CD4-positive, alpha-beta memory T cell (primary cell): ENCODE measurements at places on chromosomes 16 and 17.

DNA sequence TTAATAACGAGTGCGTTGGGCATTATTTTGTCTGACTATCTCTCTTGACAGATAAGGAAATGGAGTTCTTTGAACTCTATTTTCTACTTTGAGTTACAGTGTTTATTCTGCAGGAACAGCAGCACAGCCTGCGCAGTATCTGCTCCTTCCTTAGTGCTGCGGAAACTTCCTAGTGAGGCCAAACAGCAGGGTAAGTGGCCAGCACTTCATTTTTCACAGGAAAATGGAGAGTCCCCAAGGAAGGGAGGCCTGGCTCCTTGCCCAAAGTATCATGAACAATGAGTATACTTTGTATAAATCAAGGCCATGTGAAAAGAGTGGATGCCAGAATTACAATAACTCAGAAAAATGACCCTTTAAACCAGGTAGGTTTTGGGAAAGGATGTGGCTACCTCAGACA is 140.6 kb downstream of the VPS53 start:
- DNase-seq, result no peak

GRCh38 chr17:9004132-9004960 is 17.0 kb upstream of the NTN1 start:
- DNase-seq, result no peak

GRCh38 chr16:83802554-83803205 is 5.1 kb upstream of the HSBP1 start:
- DNase-seq, result no peak

DNA sequence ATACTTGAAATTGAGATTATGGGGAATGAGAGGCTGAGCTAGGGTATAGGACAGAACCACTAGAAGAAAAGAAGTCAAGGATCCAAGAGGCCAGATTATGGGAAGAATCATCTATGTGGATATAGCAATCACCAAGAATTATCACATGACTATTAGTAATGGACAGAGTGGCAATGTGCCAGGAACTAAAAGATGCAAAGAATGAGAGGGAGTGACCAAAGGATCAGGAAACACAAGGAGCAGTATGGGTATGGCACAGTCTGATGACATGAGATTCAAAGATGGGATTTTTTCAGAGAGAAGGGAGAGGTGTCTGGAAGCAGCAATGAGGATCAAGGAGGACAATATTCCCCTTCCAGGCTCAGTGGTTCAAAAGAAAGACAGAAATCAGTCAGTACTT is 212.2 kb downstream of the AATF start:
- no peak for DNase-seq

- no peak for DNase-seq
Measured at GRCh38 chr16:89599451-89599858, 14.0 kb upstream of the DPEP1 start.

- DNase-seq, result no peak
Measured at GRCh38 chr17:73430165-73430680, 118.4 kb upstream of the CDC42EP4 start.

- DNase-seq, result no peak
Measured at GRCh38 chr16:66850115-66850815, 6.1 kb downstream of the CA7 start.

DNA sequence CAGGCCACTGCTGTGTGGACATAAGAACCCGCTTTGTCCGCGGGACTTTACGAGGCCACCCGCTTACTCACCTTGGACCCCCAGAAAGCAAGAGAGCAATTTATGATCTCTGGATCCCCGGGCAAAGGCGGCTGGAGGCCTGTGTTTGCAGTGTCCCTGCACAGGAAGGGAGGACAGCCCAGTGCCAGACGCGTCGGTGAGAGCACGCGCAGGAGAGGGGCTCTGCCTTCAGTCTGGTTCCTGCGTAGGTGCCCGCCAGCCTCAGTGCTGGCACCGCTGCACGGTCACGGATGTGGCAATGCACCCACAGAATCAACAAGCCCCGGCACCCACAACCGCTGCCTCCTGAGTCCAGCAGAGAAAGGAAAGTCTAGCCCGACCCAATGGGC is 248.4 kb downstream of the C16orf95 start:
- no peak for DNase-seq

- DNase-seq, result no peak
Measured at GRCh38 chr17:71535321-71535720, 585.5 kb upstream of the SOX9 start.

- no peak for DNase-seq
Measured at GRCh38 chr16:27312580-27313421, 973 bp upstream of the IL4R start.

DNA sequence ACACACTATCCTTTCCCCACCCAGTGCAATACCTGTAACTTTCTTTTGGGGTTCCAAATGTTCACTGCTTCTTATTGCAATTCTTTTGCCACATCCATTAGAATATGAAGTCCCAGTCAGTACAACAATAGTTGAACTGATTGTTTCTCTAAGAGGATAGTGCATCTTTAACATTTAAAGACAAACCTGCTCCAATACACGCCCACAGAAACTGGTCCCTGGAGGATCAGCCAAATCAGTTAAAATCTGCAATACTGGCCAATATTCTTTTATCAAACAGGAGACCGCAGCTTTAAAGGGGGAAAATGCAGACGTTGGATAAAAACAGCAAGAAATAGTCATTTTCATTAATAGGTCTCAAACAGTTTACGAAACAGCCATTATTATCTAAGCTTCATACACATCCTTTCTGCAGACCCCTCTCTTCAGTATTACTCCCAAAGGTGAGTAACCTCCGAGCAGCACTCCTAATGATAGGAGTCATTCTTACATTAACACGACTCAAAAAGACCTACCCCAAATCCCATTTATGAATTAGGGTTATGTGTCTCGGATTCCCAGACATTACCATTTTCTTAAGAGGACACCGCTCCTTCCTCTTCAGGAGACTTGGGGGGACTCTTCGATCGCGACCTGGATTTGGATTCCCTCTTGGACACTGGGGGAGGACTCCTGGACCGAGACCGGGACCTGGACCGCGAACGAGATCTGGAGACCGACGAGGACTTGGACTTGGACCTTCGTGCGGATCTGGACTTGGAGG is 1.4 kb downstream of the SRSF2 start:
- no peak for DNase-seq

GRCh38 chr16:46812781-46813540 is 18.0 kb downstream of the C16orf87 start:
- no peak for DNase-seq

DNA sequence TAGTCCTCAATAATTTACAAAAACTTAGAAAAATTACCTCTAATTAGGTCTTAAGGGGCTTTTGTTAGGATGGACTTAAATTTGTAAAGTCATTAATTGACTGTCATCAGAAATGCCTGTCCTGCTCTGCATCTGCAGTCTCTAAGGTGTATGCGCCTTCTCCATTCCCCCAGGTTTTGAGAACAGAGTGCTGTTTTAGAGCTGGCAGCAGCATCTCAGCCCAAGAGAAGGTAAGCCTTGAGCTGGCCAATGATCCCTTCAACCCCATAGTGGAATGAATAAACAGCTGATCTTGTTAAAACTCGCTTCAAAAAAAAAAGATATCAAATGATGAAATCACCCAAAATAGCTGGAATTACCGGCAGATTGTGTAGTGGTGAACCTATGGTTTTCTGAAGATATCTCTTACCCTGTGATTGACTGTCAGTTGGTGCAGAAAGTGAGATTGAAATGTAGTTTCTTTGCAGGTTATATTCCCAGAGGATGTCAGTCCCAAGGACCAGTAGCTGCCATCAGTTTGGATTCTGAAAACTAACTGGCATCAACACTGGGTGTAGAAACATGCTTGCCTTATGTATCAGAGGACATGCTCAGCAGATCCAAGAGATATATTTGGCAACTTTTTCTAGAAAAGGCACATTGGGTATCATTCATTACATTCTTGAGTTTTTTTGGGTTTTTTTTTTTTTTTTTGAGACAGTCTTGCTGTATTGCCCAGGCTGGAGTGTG is 25.7 kb downstream of the TRPV2 start:
- DNase-seq, result no peak

DNA sequence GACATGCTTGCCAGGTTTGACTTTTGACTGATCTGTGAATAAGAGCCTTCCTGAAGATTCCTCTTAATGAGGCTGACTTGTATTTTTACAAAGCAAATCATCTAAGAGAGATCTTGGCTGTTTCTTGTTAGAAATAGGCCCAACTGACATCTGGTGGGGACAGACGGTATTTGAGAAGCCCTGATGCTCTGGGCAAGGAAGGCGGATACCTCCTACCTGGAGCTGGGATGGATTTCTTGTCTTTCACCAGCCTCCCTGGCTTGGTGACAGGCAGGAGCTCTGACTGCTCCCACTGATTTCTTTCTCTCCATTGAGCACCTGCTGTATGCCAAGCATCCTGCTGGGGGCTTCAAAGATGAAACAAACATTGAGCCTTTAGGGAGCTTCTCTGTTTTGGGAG is 40.4 kb downstream of the AKAP1 start:
- no peak for DNase-seq

- peak; percentile 66 for DNase-seq
Measured at GRCh38 chr17:74923538-74924249, 379 bp upstream of the OTOP2 start.

GRCh38 chr17:27481327-27481726 is 25.1 kb downstream of the KSR1 start:
- peak; percentile 69 for DNase-seq

- peak; percentile 8 for DNase-seq
Measured at GRCh38 chr16:48347191-48347865, 37.9 kb downstream of the SIAH1 start.

- DNase-seq, result no peak
Measured at GRCh38 chr17:50853015-50853615, 13.0 kb downstream of the TOB1 start.

DNA sequence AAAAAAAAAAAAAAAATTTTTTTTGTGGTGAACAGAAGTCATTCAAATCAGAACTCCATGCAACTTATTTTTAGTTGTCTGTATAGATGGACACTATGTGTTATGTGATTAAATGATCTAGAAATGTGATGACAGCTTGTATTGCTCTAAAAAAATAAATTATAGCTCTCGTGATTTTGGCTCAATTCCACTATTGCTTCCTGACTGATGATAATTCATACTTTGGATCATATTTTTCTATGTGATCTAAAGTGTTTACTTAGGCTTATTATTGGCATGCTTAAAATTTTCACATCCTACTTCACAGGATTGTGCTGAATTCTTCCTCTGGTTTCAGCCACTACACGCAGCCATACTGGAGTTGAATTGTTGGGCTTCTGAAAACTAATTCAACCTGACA is 76.8 kb downstream of the RPGRIP1L start:
- DNase-seq, result no peak

DNA sequence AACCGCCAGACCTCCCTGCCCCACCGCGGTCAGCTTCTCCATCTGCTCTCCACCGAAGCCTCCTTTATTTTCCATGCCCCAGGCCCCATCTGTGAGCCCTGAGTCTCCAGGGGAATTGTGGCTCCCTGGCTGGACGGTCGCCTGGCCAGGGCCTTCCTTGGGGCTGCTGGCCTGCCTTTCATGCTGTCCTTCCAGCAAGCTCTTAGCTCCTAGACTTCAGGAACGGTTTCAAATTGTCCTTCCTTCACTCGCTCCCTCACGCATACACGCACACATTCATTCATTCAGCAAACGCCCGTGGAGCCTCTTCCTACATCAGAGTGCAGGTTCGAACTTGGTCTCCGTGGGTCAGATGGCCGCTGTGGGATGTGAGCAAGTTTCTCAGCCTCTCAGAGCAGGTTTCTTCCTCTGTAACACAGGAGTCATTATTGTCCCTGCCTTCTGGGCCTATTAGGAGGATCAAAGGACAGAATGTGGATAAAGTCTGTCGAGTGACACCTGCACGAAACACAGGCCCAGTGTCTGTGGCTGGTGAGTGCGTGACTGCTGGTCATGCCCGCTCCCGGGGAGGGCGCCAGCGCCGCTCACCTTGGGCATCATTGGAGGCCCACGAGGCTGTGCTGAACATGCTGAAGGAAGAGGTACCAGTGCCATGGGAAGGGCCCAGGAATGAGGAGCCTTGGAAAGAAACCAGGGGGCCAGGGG is 18.7 kb upstream of the GSE1 start:
- peak; percentile 3 for DNase-seq

GRCh38 chr17:63442549-63443035 is 3.5 kb downstream of the CYB561 start:
- DNase-seq, result no peak

- DNase-seq, result peak; percentile 38
Measured at GRCh38 chr16:24253192-24253591, 2.9 kb upstream of the CACNG3 start.

DNA sequence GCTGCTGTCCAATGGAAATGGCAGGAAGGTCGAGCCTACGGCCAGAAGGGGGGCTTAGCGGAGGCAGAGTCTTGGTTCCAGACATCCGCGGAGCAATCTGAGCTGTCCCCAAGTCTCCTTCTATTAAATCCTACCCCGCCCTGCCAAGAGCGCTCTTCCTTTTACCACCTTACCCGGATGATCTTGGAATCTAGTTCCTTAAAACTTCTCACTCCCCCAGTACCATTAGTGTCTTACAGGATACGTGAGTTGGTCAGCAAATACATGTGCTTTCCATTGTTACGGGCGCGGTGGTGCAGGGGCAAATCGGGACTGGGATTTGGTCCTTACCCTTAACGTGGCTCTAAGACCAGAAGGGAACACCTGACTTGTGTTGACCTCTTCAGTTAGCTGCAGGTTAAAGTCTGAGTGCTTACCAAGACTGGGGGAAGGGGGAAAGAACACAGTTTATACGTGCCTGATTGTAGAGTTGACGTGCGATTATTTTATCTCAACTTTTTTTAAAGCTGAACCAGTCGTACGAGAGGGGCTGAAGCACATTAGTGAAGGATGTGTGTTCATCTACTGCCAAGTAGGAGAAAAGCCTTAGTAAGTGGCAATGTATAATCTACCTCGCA is 495 bp downstream of the TXNDC17 start:
- DNase-seq, result peak; percentile 47

GRCh38 chr17:1160591-1161390 is 19.0 kb downstream of the ABR start:
- no peak for DNase-seq

GRCh38 chr16:8893426-8893825 is 11.3 kb downstream of the LITAFD start:
- no peak for DNase-seq

GRCh38 chr17:50205111-50205962 is 3.9 kb upstream of the COL1A1 start:
- DNase-seq, result no peak

DNA sequence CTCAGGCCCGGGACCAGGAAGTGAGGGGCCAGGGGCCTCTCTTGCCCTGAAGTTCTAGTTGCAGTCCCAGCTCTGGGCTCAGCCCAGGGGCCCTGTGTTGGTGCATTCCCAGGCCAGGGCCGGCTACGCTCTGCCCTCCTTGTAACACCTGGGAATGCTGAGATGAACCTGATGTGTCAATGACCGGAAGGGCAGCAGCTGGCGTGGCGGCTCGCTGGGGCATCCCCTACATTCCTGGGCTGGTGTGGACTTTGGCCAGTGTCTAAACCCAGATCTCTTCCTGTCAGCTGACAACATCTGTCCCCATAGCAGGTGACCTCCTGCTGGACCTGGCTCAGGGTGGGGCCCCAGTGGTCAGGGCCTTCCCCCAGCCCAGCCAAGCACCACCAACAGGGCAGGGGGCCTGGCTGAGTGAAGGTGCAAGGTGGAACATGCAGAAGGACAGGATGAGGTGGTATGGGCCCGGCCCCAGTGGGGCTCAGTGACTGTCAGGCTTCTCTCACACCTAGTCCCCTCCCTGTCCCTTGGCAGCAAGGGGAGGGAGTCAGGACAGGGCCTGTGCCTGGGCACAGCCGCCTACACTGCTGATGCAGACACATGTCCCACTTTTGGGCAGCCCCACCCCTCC is 15.9 kb downstream of the FAM83G start:
- no peak for DNase-seq
